Thoracic aorta (tissue), 2 donors: ENCODE measurements at places on chromosomes 13 and 19. TPM values are rescaled to one million over a fixed set of nuclear protein-coding genes. Genes with fewer than 3 reads are reported as not detected.
A peak's percentile ranks its signal among the peaks of the same experiment; 100 is the strongest.

GRCh38 chr13:48615049-48615448 is 38.7 kb upstream of the CYSLTR2 start:
- H3K27me3 ChIP-seq = no peaks in the 10 kb centered on the region
- no peak overlapping the region for H3K27ac ChIP-seq
- H3K36me3 ChIP-seq = no peaks in the 10 kb centered on the region
- DNase-seq = no peak

FLT3LG gene
- total RNA-seq = 5.6 TPM

- no peak overlapping the region for H3K27ac ChIP-seq
- peaks cover 12% of the 10 kb centered on the region for H3K4me1 ChIP-seq
- H3K27me3 ChIP-seq = no peaks in the 10 kb centered on the region
- no peak for DNase-seq
- H3K36me3 ChIP-seq = no peaks in the 10 kb centered on the region
These were observed 82.3 kb downstream of the GPR12 start for GRCh38 chr13:26678330-26678729.

SH2D3A gene
- 7.1 TPM for total RNA-seq

FCER2 gene
- total RNA-seq = 1.4 TPM

DNA sequence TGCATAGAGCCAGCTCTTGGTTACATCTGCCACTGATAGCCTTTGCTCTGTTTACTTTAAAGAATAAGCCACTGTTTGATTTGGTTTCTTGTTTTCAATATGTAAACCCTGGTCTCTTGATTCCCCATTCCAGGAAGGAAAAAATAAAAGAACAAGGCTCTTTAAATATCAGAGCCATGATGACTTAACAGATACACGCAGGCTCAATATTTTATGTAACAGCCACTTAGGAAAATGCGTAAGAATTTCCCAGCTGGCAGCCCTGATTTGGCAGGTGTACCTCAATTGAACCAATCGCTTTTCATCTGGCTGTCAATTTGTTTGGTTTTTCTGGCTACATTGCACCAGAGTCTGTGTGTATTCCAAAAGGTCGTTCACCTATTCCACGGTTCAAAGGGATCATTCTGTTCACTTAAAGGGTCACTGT is 65.6 kb downstream of the IRS2 start:
- no peak for DNase-seq
- no peak overlapping the region for H3K27ac ChIP-seq
- no peaks in the 10 kb centered on the region for H3K27me3 ChIP-seq
- H3K36me3 ChIP-seq = no peaks in the 10 kb centered on the region
- no peaks in the 10 kb centered on the region for H3K4me1 ChIP-seq

- no peak overlapping the region for H3K27ac ChIP-seq
- no peak for DNase-seq
- no peaks in the 10 kb centered on the region for H3K27me3 ChIP-seq
- no peaks in the 10 kb centered on the region for H3K36me3 ChIP-seq
- H3K4me3 ChIP-seq = no peak overlapping the region
These were observed 107.2 kb downstream of the FNDC3A start for GRCh38 chr13:49082653-49083536.

DNA sequence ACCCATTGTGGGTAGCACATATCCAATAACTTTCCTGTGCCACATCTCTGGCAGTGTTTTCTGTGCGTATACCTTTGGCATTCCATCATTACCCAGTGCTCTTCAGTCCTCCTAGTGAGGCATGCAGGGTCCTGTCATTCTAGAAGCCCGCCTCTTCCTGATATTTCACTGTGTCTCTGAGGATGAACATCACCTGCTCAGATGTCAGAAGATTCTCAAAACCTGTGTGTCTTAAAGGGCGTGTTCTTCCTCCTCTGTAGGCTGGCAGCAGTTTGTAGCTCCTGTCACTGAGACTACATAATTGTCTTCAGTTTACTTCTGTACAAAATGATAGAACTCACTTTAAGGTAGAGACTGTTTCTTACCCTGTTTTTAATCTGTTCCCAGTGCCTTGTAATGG is 56.9 kb upstream of the TEX29 start:
- no peak overlapping the region for H3K27ac ChIP-seq
- no peaks in the 10 kb centered on the region for H3K27me3 ChIP-seq
- no peak for DNase-seq
- H3K36me3 ChIP-seq = peaks cover 18% of the 10 kb centered on the region

FAM124A gene
- total RNA-seq = 13.7 TPM

DNA sequence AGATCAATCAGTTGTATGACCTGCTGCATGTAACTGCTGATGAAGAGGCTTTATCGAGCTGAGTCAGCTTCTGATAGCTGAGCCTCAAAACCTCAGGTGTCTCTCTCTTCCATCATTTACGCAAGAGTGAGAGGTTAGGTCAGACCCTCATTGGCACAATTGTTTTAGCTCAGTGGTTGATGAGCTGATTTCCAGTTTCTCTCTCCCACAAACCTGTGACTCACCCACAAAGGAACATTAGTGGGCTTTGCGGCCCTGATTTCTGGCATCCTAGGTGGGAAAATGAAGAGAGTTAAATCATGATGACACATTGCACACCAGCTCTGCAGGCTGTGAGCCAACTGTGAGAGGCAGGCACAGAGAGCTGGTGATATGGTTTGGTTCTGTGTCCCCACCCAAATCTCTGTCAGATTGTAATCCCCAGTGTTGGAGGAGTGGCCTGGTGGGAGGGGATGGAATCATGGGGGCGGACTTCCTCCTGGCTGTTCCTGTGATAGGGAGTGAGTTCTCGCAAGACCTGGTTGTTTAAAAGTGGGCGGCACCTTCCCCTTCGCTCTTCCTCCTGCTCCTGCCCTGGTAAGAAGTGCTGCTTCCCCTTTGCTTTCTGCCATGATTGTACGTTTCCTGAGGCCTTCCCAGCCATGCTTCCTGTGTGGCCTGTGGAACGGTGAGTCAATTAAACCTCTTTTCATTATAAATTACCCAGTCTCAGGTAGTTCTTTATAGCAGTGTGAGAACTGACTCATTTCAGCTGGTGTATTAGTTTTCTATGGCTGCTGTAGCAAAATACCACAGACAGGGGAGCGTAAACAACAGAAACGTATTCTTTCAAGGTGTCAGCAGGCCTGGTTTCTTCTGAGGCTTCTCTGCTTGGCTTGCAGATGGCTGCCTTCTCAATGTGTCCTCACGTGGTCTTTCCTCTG is 33.5 kb upstream of the TMTC4 start:
- no peaks in the 10 kb centered on the region for H3K36me3 ChIP-seq
- no peak overlapping the region for H3K27ac ChIP-seq

DNA sequence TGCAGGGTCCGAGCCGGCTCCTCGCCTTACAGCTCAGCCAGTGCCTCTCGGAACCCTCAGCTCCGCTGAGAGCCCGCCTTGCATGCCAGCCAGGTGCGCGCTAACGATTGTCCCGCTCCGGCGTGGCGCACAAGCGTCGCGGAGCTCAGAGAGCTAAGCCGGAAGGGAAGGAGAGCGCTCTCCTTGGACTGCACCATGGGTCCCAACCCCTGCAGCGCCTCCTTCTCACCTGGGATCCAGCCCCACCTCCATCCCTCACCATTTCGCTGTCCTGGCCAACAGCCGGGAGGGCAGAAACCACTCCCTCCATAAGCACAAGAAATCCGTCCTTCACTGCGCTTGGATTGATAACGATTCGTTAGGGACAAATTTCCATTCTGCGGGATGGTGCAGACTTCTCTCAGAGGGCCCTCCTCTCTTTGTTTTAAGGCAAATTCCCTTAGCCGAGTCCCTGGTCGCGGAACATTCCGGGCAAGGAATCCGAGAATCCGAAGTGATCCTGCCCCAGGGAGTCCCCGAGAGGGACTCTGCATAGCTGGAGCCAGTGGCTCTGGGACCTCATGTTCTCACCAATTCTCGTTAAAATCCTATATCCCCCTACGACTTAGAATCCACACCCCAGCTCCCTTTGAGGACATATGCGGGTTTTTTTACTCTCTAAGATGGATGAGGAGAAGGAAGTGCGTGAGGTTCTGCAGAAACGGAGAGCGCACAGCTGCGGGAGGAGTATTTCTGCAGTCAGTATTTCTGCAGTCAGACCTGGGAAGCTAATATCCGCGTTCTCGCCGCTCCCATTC is 2.8 kb downstream of the GSX1 start:
- H3K36me3 ChIP-seq = no peaks in the 10 kb centered on the region
- peaks cover 34% of the 10 kb centered on the region for H3K4me1 ChIP-seq
- peaks cover 26% of the 10 kb centered on the region for H3K27me3 ChIP-seq
- no peak overlapping the region for H3K4me3 ChIP-seq
- DNase-seq = no peak
- no peak overlapping the region for H3K27ac ChIP-seq

KCNN4 gene
- total RNA-seq = 3.5 TPM

- no peak for DNase-seq
- no peak overlapping the region for H3K4me3 ChIP-seq
- no peaks in the 10 kb centered on the region for H3K27me3 ChIP-seq
- peaks cover 36% of the 10 kb centered on the region for H3K4me1 ChIP-seq
These were observed 4.5 kb downstream of the SPART start for GRCh38 chr13:36341718-36342117.

GFY gene
- total RNA-seq = not detected

APOC4 gene
- total RNA-seq = not detected

- H3K27me3 ChIP-seq = peaks cover 28% of the 10 kb centered on the region
- DNase-seq = no peak
- H3K4me1 ChIP-seq = no peaks in the 10 kb centered on the region
- peak overlapping the region; percentile 35 for H3K4me3 ChIP-seq
- H3K27ac ChIP-seq = no peak overlapping the region
- H3K36me3 ChIP-seq = no peaks in the 10 kb centered on the region
These were observed 3.9 kb upstream of the PLPP2 start for GRCh38 chr19:294946-295686.

BEST2 gene
- total RNA-seq = not detected

GGN gene
- 6.0 TPM for total RNA-seq

COMP gene
- total RNA-seq = 29.8 TPM

RUBCNL gene
- 7.3 TPM for total RNA-seq

GRCh38 chr19:14770944-14771839 is 7.2 kb downstream of the ADGRE2 start:
- no peaks in the 10 kb centered on the region for H3K4me1 ChIP-seq
- H3K4me3 ChIP-seq = no peak overlapping the region
- no peak for DNase-seq
- H3K27ac ChIP-seq = no peak overlapping the region

- H3K27me3 ChIP-seq = peaks cover 15% of the 10 kb centered on the region
- H3K4me1 ChIP-seq = peaks cover 28% of the 10 kb centered on the region
- no peak overlapping the region for H3K27ac ChIP-seq
- no peaks in the 10 kb centered on the region for H3K36me3 ChIP-seq
- DNase-seq = no peak
These were observed 7.6 kb downstream of the EPS8L1 start for GRCh38 chr19:55083004-55083850.

TEX29 gene
- not detected for total RNA-seq

ZIC2 gene
- total RNA-seq = not detected

NCR1 gene
- not detected for total RNA-seq

DNA sequence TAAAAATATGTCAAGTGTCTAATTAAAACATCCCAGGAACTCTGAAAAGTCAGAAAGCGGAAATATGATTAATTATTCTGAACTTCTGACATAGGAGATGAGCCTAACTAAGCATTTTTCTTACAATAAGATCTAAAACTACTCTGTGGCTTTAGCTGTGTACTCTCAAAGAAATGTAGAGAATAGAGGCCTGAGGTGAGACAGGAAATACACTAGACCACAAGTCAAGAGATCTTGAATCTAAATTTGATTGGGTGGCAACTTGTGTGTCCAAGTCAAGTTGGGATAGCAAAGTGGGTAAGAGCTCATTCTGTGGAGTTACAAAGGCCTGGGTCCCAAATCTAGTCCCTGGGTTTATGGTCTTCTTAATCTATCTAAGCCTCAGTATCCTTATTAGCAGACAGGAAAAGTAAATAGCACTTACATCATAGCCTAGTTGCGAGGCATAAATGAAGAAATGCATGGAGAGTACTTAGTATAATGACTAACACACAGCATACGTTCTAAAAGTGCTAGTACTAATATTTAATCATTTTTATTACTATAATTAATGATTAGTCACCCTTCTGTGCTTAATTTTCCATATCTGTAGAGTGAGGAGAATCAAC is 9.4 kb upstream of the LRRC63 start:
- H3K36me3 ChIP-seq = no peaks in the 10 kb centered on the region
- no peak overlapping the region for H3K4me3 ChIP-seq
- no peaks in the 10 kb centered on the region for H3K4me1 ChIP-seq
- no peaks in the 10 kb centered on the region for H3K27me3 ChIP-seq
- no peak for DNase-seq
- no peak overlapping the region for H3K27ac ChIP-seq

ZNF534 gene
- total RNA-seq = 0.68 TPM

DNA sequence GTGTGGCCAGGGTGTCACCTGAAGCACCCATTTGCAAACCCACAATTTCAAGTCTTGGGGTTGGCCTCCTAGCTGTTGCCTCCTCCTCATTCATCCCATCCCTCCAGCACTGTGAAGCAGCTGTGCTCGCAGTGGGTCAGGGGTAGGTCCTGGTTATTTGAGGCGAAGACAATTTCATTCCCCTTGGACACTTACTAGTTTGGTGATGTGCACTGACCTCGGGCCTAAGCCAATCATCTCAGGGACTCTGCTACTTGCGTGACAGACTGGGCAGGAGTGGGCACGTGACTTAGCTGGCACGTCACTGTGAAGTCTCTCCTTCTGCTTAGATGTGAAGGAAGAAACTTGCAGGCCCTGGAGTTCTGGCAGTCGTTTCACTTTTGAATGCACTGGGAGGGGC is 3.5 kb upstream of the ATP11A start:
- H3K4me3 ChIP-seq = no peak overlapping the region
- no peak for DNase-seq
- peaks cover 5% of the 10 kb centered on the region for H3K4me1 ChIP-seq
- no peak overlapping the region for H3K27ac ChIP-seq
- H3K27me3 ChIP-seq = no peaks in the 10 kb centered on the region

DNA sequence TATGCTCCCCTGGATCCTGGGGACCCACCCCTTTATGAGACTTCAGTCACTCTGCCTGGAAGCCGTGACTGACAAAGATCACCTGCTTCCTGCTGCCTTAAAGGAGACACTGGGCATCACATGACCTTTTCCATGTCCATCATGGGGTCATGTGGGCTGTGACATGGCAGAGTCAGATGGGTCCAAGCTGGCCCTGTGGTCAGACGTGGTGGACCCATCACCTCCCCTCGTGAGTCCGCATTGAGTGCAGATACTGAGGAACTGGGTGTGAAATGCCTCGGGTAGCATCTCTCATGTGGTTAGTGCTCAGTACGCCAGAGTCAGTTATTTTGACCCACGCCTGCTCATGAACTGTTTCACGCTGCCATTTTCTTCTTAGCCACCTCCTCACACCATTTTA is 27.1 kb downstream of the NKPD1 start:
- H3K36me3 ChIP-seq = no peaks in the 10 kb centered on the region
- H3K4me1 ChIP-seq = no peaks in the 10 kb centered on the region
- no peak for DNase-seq
